ENCODE measurements at places on chromosomes 6 and 20.

DNA sequence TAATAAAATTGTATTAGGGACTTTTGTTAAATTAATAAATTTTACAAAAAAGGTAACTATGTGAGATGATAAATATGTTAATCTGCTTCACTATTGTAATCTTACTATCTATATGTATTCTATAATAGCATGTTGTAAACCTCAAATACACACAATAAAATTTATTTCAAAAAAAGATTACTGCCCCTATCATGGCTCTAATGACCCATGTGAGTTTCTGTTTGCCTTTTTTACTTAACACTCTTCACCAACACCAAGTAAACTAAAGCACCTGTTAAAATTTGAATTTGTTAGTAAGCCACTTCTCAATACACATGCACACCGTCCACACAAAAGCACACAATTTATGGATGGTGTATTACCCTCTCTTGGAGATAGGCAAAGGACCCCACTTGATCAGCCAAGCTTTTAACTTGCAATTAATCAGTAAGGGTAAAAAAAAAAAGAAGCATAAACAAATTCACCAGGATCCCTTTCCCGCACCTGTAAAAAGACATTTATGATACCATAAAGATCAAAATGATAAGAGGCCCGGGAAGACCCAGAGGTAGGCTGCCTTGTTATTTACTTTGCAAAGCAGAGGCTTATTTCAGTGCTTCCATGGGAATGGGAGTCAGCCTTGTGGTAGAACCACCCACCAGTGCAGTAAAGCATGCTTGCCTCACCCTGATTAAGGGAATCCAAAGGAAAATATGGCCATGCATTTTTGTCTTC is 28.6 kb upstream of the PKHD1 start:
- no peak for DNase-seq

DNA sequence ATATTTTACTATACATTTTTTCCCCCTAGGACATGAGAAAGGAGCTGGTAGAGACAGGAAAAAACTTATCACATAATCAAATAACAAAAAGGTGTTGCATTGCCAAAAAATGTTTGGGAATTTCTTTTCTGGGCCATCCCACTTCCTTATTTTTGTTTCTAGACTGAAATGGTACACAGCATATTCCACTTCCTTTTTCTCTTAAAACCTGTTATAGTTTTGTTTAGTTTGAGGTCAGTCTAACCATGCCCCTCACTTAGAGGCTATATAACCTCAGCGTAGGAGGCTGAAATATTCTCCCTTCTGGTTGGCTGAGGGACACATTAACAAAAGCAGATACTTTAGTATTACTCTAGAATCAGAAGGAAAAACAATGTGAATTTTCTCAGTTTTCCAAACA is 323.9 kb downstream of the GJA1 start:
- no peak for DNase-seq

- no peak for DNase-seq
These were observed 5.6 kb upstream of the TRAM2 start for GRCh38 chr6:52582446-52582845.

GRCh38 chr6:41672816-41673703 is 34.8 kb downstream of the MDFI start:
- no peak for DNase-seq

DNA sequence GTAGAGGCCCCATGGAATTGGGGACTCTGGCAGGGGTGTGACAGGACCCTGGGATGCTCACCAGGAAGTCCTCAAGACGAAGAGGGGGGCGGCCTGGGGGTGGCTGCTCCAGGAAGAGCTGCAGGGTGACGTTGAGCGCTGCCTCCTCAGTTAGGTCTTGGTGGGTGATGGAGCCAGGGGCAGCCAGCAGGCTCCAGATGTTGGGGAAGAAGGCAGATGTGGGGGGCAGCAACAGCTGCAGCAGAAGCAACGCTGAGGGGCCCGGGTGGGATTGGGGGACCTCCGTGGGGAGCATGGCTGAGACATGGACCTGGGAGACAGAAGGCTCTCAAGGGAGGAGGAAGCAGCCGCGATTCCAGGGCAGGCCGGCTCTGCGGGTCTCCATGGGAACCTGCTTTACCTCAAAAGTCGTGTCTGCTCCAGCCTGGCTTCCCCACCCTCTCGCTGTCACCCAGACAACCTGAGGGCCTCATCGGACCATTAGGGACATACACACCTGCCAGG is 591 bp downstream of the VWA7 start:
- no peak for DNase-seq

GRCh38 chr20:64039293-64040160 is 3.5 kb downstream of the C20orf204 start:
- no peak for DNase-seq

DNA sequence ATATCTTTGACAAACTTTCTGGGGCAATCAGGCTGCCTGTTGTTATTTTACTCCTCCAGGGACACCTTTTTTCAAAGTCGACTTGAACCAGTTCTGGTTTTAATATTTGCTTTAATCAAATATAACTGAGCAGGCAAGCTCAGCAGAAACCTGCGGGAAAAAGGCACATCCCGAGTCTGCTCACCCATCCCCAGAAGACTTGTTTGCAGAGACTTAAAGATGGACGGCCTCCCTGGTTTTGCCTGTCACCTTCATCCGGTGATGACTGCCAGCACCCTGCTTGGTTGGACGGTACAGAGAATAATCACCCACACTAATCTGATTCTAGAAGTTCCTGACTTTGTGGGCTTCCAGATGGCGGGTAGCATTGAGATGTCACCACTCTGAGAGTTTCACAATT is 36.8 kb downstream of the PPP1R3G start:
- no peak for DNase-seq

DNA sequence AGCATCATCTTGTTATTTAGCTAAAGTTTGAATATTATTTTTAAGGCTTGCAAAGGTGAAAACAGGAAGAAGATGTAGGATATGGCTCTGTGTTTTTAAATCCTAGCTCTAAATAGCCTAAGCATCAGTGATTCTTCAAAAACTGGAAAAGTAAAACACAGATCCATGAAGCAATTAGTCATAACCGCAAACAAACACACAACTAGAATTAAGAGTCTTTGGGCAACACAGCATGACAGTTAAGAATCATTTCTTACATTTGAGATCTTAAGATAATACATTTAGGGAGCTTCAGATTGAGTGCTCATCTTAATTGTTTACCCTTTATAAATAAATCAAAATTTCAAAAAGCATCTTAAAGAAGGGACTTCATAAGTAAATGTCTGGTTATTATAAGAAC is 115.8 kb upstream of the MAP7 start:
- no peak for DNase-seq

GRCh38 chr20:35884541-35884865 is 69.8 kb downstream of the SCAND1 start:
- DNase-seq = no peak

- no peak for DNase-seq
These were observed 73.2 kb upstream of the CITED2 start for GRCh38 chr6:139447656-139447975.

DNA sequence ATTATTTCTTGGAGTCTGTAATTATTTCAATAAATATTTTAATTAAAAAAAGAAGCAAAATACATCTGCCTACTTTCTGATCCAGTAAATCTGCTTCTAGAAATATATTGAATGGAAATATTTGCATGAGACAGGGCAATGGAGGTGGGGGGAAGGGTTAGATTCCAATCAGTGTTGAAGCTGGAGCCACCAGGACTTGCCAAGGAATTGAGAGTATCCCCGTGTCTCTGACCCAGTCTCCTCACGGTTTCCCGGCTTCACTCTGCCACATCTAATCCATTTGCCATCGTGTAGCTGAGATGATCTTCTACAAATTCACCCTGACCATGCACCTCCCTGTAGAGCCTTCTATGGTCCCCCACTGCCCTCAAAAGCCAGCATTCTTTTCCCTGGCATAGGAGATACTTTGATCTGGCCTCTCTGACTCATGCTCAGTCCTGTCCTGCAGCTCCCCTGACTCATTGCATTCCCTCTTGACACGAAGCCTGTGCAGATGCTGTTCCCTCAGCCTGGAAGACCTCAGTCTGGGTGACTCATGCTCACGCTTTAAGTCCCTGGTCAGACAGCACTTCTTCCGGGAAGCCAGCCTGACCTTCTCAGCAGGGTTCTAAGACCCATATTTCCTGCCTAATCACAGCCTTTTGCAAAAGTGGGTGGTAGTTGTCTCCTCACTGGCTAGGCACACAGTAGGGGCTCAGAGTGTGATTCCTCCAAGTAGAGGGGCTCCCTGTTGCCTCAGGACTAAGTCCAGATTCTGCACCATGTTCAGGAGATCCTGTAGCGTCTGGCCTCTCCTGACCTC is 23.0 kb upstream of the FKBP1A start:
- no peak for DNase-seq

- DNase-seq = no peak
These were observed 8.7 kb downstream of the CST4 start for GRCh38 chr20:23680146-23680545.

- DNase-seq = no peak
These were observed 27.5 kb downstream of the DLL1 start for GRCh38 chr6:170263410-170263809.

GRCh38 chr6:38805127-38805655 is 90.1 kb downstream of the DNAH8 start:
- DNase-seq = no peak

DNA sequence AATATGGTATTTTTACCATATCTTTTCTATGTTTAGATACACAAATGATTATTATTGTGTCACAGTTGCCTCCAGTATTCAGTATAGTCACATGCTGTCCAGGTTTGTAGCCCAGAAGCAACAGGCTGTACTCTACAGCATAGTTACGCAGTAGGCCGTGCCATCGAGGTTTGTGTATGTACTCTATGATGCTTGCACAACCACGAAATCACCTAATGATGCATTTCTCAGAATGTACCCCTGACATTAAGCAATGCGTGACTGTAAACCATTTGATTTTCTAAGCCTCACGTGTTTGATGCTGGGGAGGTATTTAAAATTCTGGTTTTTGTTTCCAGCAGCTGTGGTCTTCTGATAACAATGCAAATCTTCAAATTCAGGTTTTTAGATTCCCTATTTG is 207.6 kb downstream of the UST start:
- no peak for DNase-seq

DNA sequence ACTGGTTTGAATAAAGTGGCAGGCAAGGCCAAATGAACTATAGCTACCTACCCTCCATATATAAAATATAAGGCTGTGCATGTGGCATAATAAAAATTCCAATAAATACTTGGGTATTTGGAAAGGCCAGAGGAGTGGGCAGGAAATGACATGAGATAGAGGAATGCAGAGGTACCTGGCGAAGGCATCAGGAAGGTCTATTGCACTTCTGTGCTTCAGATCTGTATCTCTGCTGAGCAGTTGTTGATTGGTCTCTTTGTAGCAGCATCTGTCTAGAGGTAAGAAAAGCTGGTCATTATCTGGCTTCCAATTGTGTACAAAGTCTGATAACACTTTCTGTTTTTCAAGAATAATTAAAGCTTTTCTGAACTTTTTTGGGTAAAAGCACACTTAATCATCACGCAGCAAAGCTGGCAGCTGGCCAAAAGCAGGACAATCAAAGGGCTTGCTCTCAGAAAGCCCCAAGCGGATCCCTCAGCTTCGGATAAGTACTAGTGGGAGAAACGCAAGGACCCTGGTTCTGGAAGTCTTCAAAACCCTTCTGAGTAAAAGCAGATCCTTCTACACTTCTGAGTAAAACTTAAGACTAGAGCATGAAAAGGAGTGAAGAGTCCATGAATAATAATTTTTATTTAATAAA is 120.1 kb upstream of the TCF21 start:
- DNase-seq = no peak

- no peak for DNase-seq
These were observed 37.9 kb downstream of the SYNDIG1 start for GRCh38 chr20:24507182-24507853.

DNA sequence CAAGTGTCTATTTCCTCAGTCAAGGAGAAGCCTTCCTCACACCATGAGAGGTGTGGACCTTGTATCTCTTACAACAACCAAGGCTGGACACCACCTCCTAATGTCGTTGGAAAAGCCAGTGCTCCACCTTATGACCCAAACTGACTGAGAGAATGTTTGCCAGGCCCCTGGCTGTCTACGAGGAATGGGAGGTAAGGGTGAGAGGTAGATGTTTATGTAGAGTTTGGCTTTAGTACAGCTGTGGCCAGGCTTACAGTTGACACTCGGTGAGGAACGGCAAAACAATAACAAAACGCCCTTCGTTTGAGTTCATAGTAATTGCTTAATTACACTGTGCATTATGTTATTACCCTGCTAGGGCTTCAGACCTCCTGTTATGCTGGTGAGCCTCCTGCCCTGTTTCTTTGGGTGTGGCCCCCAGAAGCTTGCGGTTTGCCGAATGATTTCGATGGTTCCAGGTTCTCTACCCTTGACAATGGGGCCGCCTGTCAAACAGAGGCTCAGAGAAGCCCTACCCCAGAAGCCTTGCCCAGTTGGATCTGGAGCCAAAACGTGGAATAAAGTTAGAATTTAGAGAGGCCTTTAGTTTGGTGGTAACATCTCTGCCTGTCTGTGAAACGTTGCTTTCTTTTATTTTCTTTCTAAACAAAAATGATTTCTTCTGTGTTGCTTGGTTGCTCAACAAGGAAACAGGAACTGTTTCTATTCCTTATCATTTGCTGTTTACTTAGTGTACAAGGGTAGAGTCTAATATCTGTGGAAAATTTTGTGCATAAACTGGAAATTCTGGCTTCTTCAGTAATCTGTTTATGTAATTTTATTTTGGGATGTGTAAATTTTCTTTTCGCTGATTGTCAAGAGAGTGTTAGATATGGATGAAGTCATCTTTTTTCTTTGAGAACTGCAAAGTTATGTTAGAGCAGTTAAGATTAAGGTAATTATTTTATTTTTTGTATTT is 60.4 kb upstream of the FOXQ1 start:
- DNase-seq = no peak

DNA sequence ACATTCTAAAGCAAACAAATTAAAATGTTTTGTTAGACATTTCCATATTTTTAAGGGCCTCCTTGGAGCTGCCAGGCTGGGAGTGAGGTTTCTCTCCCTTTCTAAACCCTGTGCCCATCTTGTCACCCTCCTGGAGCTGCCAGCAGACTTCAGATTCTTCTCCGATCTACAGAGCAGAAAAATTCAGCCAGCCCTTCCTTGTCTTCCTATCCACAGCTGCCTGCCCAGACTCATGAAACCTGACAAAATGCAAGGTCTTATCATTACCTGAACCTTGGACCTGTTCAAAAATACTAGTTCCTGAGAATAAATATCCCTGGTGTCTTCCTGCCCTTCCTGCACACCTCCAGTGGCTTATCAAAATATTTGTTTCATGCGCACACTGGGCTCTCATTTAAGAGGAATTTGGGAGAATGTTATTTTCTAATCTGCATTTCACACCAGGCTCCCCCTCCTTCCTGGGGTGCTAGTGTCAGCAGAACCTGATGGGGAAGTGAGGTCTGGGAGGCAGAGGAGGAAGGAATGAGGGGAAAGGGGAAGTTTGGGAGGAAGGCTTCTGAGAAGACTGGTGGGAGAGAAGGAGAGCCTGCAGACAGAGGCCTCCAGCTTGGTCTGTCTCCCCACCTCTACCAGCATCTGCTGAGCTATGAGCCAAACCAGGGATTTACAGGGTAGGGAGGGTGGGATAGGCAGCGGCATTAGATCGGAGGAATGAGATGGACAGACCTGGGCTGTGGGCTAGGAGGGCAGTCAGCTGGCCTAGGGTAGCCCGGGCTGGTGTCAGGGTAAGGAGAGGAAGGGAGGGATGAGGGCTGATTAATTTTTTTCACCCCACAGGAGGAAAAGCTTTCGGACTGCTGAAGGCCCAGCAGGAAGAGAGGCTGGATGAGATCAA is at the start of gene AIF1:
Gene AIF1 (plus strand): TSS at position 551 of the 895 bp plus-strand sequence. CDS start 96 bp downstream, at position 647.
- no peak for DNase-seq

GRCh38 chr6:108074359-108075144 is at the start of gene OSTM1:
Gene OSTM1 (minus strand): TSS chr6:108074741. CDS start chr6:108074651, 90 bp downstream.
- DNase-seq = no peak
